ENCODE measurements at places on chromosomes 7 and 10.

DNA sequence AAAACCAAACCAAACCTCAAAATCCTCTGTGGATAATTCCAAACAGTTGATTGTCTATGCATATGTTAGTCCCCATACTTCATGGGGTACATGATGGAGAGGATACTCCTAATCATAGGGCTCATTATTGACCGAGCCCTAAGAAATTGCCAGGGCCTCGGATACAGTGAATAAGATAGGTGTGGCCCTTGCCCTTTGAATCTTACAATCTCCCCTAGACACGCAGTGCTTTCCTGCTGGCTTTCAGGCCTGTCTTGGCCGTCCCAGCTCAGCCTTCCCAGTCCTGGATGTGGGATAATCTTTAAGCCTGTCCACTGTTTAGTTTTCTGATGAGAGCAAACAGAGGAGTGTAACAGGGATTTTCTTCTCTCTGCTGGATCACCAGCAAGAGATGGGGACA lies 161.8 kb downstream of the TMEM178B start:
- no peak for DNase-seq

GRCh38 chr10:27783660-27784059 lies 38.0 kb upstream of the MKX start:
- peak; percentile 62 for DNase-seq

GRCh38 chr7:44131173-44132029 lies 8.1 kb upstream of the POLD2 start:
- DNase-seq = no peak

- no peak for DNase-seq
Observed at GRCh38 chr7:142927949-142928348, 5.6 kb downstream of the TRPV5 start.

DNA sequence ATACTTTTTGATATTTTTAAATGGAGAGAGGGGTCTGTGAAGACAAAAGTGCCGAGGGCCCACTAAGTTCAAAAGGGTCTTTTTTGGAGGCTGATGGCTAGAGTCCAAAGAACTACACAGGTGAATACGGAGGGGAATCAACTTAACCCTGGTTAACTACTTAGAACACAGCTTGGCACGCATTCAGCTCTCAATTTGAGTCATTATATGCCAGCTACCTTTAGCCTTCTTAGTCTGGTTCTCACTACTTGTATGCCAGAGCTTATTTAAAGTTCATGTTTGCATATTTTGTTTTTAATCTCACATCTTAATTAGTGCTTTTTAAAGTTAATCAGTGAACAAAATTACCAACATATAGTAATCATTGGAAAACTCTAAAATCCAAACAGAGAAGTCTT lies 80.8 kb downstream of the VWDE start:
- no peak for DNase-seq

DNA sequence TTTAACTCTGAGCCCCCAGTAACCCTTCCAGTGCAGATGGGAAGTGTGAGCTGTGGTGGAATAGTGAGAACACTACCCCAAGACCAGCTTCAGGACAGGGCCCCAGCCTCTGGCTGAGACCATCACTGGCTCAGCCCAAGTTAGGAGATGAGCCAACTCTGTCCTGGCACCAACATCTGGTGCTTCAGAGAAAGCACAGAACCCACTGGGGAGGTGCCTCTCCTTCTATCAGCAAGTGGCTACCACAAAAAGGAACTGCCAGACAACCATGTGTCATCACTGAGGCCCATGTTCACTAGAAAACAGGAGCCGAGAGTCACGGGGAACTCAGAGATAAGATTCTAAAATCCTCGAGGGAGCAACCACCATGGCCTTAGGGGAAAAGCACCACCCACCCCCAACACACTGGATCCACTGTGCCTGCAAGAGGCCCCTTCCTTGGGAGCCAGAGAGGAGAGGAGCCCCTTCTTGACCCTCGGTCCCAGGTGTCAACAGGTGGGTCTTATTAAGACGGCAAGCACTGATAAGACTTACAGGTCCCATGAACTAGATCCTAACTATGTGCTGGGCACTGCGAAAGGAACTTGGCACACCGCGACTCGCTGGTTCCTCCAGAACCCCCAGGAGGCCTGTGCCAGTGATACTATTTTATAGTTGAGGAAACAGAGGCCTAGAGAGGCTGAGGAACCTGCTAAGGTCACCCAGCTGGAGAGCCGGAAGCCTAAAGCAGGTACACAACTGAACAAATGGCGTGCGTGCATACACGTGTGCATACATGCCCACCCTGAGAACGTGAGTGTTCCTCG lies 102.7 kb downstream of the FAM53B start:
- DNase-seq = peak; percentile 46

- no peak for DNase-seq
Observed at GRCh38 chr7:88140947-88141346, 78.9 kb downstream of the SRI start.

- no peak for DNase-seq
Observed at GRCh38 chr10:1687190-1687589, 50.1 kb downstream of the ADARB2 start.

- DNase-seq = no peak
Observed at GRCh38 chr7:137564677-137565076, 221.1 kb upstream of the PTN start.

Data from fibroblast of skin of scalp (primary cell).